ENCODE measurements at places on chromosomes 13 and 19.

DNA sequence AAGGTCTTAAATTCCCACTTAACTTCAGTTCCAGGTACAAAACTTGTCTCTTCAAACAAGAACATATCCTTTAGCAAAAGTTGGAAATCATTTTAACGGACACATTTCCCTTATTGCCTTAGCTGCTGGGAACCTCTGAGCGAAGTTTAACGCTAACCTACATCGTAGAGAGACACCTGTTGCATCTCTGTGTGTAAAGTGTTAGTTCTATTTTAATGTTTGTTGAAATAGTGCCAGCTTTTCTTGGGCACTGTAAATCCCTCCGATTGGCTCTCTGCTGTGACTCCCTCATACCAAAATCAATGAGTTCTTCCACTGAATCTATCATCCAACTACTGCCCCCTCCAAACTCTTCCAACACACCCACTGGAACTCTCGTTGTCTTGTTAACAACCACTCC lies 2.3 kb upstream of the HIF3A start:
- no peak for DNase-seq

DNA sequence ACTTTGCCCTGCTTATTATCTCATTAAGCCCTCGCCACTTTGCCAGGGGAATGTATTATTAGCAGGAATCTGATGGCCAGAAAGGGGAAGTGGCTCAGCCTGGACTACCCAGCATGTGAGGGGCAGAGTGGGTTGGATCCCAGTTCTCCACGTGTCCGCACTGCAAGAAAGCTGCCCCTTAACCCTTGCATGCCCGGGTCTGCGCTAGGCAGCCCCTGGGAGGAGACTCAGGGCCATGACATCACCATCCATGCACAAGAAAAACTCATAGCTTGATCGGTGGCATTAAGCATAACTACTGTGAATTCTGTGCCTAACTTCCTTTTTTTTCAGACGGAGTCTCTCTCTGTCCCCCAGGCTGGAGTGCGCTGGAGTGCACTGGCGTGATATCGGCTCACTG lies 8.9 kb downstream of the CACNG8 start:
- no peak for DNase-seq

DNA sequence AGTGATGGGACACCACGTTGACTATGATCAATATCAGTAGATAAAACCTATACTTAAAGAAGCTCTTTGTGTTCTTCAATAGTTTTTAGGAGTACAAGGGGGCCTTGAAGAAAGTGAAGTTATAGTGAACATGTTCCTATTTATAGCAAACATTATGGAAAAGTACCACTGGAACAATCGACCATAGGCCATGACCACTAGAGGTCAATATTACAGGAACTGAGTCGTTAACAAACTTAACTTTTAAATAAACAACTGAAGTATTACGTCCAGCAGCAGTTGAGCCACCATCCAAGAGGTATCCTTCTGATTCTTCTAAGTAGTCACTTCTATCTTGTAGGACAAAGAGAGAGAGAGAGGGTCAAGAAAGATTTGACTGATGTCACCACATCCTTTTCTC lies 391.0 kb upstream of the SLITRK5 start:
- no peak for DNase-seq

DNA sequence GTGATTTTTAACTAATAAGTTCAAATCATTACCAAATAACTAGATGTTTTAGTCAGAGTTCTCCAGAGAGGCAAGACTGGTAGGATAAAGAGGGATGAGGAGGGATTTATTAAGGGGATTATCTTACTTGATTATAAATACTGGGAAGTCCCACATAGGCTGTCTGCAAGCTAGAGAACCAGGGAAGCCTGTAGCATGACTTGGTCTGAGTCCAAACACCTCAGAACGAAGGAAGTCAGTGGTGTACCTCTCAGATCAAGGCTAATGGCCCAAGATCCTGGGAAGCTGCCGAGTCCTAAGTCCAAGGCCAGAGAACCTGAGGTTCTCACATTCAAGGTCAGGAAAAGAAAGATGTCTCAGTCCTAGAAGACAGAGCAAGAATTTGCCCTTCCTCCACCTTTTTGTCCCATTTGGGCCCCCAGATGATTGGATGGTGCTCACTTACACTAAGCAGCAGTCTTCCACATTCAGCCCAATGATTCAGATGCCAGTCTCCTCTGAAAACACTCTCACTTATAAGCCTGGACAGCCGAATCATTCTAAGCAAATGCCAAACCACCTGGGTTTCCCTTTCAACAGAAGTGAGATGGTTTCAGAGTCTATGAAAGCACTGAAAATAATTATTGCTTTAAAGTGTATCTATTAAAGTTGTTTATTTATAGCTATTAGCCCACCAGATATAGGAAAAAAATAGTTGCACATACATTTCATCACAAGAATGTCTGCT lies 1599.2 kb downstream of the OLFM4 start:
- DNase-seq, result no peak

DNA sequence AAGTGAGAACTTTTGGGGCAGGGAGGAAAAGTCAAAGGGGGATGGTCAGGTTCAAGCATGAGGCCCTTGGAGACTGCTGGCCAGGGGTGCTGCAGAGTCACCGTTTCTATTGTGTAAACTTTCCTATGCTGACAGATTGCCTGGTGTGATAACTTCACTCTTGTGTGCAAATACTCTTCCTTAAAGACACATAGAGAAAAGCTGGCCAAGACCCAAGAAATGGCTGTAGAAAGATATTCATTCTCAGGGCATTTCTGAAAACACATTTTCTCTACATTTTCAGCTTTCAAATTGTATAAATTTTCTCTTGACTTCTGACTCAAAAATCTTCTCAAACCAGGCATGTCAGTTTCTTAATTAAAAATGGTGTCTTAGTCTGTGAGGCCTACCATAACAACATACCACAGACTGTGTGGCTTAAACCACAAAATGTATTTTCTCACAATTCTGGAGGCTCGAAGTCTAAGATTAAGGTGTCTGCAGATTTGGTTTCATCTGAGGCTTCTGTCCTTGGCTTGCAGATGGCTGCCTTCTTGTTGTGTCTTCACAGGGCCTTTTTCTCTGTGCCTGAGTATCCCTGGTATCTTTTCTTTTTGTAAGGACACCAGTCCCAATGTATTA lies 304.5 kb downstream of the KCNRG start:
- DNase-seq, result peak; percentile 63

DNA sequence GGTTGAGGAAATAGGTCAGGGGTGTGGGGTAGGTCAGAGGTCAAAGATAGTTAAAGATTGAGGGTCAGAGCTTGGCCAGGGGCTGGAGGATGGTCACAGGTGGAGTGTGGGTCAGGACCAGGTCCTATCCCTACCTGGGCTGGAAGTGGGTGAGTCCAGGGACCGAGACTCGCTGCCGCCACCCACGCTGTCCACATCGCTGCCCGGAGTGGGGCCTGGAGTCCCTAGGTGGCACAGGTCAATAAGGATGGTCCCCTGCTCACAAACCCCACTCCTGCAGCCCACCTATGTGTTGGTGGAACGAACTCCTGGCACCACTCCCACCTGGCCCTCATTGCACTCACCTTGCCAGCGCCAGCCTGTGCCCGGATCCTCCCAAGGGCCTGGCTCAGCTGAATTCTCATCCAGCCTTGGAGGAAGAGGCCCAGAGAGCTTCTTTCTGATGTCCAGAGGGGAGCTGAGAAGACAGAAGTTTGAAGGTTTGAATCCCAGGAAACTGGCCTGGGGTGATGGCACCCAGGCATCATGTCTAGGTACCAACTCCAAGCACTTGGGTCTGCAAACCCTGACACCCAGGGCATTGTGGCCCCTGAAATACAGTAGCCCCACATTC lies 6.8 kb downstream of the GMIP start:
- DNase-seq, result no peak

GRCh38 chr13:77333594-77333993 lies 6.7 kb upstream of the MYCBP2 start:
- DNase-seq, result peak; percentile 24
